ENCODE measurements at places on chromosomes 1 and 21.
A peak's percentile ranks its signal among the peaks of the same experiment; 100 is the strongest.

DNA sequence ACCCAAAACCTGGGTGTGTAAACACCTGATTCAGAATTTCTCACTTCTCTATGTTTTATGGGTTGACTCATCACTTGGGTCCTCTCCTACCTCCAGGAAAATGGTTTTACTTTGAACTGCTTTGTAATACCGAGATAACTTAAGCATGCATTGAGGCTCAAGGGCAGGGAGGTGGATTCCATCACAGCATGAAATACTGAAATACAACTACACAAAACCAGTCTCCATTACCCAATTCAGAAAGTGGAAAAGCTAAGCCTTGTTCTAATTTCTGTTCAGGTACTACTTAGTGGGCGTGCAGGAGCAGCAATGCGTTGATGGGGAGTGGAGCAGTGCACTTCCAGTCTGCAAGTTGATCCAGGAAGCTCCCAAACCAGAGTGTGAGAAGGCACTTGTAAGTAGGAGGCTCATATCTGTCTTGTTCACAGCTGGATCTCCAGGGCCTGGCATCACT is 6.1 kb upstream of the C4BPA start:
- no peak for DNase-seq

DNA sequence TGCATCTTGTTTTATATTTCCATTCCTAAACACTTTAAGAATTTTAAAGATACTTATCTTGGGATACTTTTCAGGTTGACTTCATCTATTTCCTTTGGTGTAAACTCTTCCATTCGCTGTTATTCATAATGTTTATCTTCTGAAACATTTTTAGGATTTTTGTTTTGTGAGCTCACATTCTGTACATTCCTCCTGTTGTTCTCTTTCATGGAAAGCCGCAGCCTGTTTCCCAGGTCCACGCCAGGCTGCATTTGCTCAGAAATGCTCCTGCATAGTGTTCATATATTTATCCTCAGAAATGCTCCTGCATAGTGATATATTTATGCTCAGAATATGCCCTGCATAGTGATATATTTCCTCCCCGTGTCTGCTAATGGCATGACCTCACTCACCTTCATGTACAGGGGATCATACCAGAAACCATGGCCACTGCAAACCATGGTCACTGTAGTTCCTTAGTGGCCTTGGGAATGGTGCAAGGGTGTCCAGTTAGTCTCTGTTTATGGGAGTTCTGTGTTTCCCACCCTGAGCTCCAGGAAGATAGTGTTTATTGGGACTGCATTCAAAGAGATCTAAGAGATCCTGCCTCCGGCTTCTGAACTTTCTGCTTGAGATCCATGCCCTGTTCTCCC is 153.9 kb upstream of the GREM2 start:
- DNase-seq = peak; percentile 73

DNA sequence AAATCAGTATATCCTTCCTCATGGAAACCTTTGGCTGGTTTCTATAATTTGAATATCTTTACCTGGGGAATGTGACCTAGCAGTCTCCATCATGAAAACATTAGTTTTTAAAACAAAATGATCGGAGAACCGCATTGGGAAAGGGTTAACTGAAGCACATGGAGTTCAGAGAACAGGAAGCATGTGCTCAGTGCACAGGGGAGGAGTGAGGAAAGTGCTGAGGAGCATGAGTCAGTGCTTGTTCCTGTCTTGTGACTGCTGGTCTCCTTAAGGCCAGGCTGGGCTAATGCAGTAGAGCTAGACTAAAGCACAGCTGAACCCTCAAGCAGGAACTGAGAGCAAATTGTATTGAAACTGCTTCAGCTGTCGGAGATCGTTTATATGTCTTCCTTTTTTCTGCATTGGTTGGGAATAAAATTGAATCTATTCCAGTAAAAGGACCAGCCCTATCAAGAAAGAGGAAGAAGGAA is 5.8 kb downstream of the IFI16 start:
- DNase-seq = peak; percentile 74

DNA sequence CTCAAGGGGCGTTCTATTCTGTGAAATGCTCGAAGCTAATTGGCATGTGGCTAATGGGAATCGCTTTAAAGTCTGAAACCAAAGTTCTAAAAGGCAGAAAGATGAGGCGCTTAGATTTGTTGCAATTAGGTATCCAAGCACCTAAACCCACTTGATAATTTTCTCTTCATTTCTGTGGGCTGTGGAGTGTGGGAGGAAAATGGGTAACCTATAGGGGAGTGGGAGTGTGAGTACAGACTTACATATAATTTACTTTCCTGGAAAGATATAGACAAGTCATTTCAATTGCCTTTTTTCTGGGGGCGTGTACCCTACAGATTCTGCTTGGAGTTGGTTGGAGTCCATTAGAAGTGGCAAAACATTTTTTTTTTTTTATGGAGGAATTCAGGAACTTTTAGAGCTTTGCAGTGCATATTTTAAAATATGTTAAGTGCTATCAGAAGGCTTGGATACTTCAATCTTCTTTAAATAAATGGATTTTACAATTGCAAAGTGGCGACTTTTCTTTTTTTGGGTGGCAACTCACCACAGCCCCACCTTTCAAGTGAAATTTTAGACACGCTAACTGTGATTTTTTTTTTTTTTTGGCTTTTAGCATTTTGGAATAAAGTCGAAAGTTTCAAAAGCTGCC is 254.5 kb downstream of the CAMTA1 start:
- DNase-seq = no peak

- no peak for DNase-seq
These were observed 2.8 kb upstream of the TAS1R3 start for GRCh38 chr1:1328254-1328653.

DNA sequence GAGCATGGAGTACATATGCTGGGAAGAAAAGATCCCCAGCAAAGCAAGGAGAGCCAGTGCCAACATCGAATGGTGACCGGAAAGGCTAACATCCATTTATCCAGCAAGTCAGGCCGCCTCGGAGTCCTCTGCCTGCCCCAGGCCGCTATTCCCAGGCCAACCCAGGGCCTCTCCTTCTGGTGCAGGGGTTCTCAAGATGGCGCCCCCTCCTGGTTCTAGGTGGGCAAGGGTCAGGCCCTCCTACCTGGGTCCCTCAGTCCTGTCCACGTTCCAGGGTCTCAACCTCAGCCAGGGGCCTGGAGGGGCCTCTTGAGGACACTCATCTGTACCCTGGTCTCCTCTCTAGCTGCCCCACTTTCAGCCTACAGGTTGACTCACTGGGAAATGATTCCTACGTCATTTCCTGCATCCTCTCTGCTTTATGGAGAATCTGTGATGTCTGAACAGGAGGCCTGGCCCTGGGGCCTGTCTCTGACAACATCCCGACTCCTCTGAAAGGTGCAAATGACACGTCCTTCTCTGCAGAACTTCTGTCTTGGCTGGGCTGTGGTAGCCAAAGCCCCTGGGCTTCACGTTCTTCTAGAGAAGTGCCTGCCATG is 145.3 kb downstream of the PSMG1 start:
- DNase-seq = no peak

DNA sequence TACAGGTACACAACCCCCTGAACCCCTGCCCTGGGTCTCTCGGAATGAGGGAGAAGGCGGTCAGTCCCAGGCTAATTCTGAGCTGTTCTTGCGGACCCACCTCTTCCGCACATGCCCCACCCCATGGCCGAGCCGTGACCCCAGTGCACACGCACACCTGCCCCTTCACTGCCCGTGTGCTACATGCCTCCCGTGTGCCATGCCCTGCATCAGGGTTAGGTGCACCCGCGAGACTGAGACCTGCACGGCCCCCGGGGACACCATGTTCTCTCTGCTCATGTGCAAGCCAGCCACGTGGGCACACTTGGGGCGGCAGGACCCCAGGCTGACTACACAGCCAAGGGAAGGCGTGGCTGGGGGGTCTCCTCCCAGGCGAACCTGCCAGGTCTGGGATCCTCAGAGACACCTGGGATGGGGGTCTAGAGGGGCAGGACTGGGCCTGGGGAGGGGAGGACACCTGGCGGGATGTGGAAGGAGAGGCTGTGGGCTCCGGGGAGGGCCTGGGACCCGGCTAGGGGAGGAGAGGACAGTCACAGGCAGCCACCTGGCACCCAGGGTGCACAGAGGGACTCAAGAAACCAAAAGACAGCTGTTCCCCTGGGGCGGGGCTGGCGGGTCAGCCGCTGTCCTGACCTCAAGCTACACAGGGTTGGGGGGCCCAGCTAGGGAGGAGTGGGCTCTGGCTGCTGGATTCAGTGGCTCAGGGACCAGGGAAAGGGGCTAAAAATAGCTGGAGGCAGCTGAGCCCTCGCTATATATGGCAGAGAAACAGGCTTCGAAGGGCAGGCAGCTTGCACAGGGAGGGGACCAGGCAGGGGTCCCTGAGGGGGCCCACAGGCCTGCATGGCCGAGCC is 133.4 kb downstream of the CASZ1 start:
- DNase-seq = no peak

DNA sequence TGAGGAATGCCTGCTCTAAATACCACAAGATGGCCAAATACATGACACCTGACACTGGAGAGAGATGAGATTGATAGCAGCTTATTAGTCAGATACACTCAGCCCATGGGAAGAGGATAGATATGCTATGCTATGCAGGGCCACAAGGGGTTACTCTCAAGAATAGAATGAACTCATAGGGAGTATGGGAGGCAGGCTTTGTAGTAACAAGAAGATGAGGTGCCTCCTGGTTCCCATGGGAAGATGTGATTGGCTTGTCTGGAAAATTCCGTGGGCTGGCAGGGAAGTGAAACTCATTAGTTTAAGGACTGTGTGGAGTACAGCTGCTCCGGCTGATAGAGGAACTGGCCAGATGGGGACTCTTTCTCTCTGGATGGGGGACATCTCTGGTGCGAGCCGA is 16.5 kb downstream of the CCDC30 start:
- DNase-seq = no peak

- no peak for DNase-seq
These were observed 227.2 kb downstream of the KCNJ6 start for GRCh38 chr21:37688952-37689659.

DNA sequence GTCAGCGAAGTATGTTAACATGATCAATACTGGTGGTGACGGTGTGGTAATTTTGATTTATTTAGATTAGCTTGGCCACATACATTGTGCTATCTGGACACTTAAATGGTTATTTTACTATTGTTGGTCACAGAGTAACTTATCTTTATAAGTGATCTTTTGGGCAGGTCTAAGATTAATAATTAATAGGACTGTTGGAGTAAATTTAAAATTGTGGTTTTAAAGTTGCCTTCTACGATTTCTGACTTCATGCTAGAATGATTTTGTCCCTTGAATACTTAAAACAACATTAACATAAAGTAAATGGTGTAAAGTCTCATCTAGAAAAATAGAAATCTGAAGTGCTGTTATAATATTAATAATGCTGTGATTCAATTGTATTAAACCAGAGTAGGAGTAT is 14.7 kb downstream of the SRRM1 start:
- DNase-seq = no peak

DNA sequence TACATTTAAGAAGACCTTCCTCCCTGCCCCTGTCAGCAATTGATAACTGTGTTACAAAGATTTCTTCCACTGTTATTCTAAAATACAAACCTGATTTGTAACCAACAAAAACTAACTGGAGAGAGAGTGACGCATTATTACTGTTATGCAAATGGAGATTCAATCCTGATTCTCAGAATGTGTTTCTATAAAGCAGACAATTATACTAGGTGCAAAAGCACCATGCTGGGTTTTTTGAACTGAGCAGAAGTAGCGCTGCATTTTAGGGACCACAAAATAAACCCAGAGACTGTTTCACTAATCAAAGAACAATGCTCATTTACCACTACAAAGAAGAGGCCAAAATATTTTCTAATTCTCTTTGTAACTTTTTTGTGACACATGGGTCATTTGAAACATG is 13.6 kb upstream of the GBP6 start:
- no peak for DNase-seq

- DNase-seq = no peak
These were observed 65.8 kb downstream of the FH start for GRCh38 chr1:241453732-241454131.

GRCh38 chr1:232481091-232481490 is 148.8 kb downstream of the SIPA1L2 start:
- no peak for DNase-seq

GRCh38 chr1:156123356-156124196 is 9.1 kb downstream of the LMNA start:
- DNase-seq = peak; percentile 99

- DNase-seq = no peak
These were observed 23.4 kb upstream of the ADARB1 start for GRCh38 chr21:45050797-45051489.

DNA sequence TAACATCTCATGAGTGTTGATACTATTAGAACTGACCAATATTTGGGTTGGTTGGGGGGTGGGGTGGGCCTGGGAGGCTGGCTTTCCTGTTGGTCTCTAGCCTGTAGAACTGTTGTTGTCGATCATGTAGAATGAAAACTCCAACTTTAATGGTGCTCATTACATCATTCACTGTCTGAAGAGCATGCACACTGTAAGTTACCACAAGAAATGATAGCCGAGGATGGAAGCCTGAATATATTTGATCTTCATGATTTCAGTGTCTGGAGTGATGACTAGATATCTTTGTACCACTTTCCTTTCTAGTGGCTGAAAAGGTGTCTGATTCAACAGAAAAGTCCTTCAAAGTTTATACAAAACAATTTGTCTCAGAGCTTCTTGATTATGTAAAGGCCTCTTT is 123.6 kb downstream of the XCL2 start:
- no peak for DNase-seq

DNA sequence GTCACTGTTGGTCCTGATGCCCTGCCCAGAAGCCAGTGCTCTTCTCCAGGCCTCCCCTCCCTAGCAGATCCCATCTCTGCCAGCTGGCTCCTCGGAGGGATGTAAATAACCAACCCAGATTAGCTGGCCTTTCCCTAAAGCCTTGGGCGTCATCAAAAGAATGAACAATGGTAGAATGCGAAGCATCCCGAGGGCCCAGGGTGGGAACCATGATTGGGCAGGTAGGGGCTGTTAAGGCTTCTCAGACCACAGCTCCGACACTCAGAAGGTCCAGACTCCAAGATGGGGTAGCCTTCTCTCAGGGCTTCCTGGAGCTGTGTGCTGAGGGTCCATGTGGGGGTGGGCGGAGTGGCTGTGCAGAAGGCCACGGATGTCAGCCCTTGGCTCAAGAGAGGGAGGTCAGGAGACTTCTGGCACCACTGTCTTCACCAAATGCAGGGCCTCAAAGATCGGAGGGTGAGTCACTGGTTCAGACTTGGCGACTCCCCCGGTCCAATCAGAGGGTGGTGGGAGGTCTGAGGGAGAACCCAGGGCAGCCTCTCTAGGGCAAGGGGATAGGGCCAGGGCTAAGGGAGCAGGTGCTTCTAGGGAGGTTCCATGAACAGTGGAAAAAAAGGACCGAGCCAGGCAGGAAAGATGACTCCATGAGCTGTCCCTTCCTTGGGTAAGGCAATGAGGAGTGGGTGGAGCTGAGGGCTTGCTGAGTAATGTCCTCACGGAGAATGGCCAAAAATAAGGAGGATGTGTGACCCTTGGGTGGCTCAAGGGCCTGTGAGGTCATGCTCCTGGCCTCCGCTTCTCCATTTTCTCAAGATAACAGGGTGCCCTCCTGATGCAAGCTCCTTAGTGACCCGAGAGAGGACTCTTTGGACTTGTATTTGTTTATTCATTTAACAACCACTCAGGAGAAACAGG is 58.4 kb upstream of the EPS8L3 start:
- DNase-seq = peak; percentile 100

GRCh38 chr1:203428981-203429599 is 46.5 kb upstream of the PRELP start:
- no peak for DNase-seq
